ENCODE measurements at places on chromosomes 6 and 20.

DNA sequence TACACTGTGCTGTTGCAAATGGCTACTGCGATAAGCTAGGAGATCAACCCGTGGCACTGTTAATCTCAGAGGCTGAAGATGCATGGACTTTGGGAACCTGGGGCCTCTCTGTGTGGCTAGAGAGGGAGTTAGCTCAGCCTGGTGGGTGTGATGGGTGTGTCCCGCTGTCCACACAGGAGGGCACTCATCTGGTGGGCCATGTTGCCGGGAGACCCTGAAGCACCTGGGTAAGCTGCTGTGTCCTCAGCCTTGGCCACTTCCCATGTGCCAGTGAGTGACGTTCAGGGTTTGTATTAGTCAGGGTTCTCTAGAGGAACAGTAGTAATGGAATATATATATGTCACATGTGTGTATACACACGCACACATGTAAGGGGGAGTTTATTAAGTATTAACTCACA lies 132.7 kb downstream of the ERMARD start:
- no peak for DNase-seq
- H3K27ac ChIP-seq: no peak overlapping the region
- no peaks in the 10 kb centered on the region for H3K27me3 ChIP-seq

GRCh38 chr6:156865019-156865629 lies 87.9 kb downstream of the ARID1B start:
- H3K27me3 ChIP-seq: no peaks in the 10 kb centered on the region
- DNase-seq: no peak
- no peak overlapping the region for H3K27ac ChIP-seq
- peaks cover 10% of the 10 kb centered on the region for H3K4me1 ChIP-seq
- H3K4me3 ChIP-seq: no peak overlapping the region
- no peaks in the 10 kb centered on the region for H3K36me3 ChIP-seq

DNA sequence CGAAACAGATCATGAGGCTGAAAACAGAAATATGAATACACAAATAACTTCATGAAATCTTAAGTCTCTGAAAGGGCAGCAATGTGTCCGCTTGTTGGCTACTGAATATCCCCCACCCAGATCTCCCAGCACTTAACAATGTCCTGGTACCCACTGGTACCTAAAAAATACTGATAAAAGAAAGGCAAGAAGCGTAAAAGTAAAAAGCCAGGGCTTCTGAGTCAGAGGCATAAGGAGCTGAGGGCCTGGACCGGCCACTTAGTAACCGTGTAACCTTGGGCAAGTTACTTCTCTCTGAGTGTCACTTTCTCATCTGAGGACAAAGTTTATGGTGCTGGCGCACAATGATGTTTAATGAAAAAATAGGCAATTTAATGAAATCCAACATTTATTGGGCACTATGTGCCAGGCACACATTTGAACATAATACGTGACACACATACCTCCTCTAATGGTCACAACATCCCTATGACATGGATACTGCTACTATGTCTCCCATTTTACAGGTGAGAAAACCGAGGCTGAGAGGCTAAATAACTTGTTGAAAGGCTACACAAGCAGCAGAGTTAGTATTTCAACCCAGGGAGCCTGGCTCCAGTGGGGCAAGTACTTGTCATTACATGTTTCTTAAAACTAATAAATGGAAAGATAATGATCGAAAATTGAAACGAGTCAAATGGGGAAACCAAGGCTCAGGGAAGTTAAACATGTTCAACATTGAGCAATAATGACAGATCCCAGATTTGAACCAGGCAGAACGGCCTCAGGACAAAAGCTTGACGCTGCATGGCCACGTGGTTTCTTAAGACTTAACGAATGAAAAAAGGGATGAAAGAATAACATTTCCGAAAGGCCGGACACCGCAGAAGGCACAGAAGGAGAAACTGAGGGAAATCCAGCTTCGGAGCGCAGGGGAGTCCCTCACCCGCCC lies 828 bp downstream of the TP53RK start:
- H3K4me3 ChIP-seq: peak overlapping the region; percentile 95
- H3K27me3 ChIP-seq: no peaks in the 10 kb centered on the region
- H3K36me3 ChIP-seq: peaks cover 3% of the 10 kb centered on the region

- DNase-seq: no peak
- no peaks in the 10 kb centered on the region for H3K27me3 ChIP-seq
- peaks cover 3% of the 10 kb centered on the region for H3K36me3 ChIP-seq
- H3K4me1 ChIP-seq: no peaks in the 10 kb centered on the region
- H3K27ac ChIP-seq: no peak overlapping the region
Measured at GRCh38 chr6:89311853-89312531, 3.1 kb downstream of the GABRR2 start.

- no peaks in the 10 kb centered on the region for H3K4me1 ChIP-seq
- H3K36me3 ChIP-seq: no peaks in the 10 kb centered on the region
- H3K4me3 ChIP-seq: no peak overlapping the region
- no peak overlapping the region for H3K27ac ChIP-seq
Measured at GRCh38 chr6:109332748-109333147, 49.5 kb downstream of the CD164 start.

DNA sequence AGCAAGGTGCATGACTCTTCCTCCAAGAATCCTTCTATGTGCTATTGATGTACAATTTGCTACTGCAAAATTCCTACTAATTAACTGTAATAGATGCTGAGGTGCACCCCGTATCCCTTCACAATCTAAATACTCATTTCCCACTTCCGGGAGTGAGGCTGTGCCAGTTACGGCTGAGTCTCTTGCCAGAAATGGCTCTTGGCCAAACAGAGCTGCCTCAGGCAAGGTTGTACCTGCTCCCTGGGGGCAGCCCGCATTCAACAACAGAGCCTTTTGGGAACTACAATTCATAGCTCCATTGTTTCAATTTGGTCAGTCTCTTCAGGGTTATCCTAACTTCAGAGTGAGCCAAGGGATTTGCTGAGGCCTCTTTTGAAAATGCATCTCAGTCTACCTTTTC lies 789.8 kb upstream of the MAP3K7 start:
- H3K27ac ChIP-seq: no peak overlapping the region
- DNase-seq: no peak
- H3K4me3 ChIP-seq: no peak overlapping the region

- no peak for DNase-seq
- H3K4me3 ChIP-seq: no peak overlapping the region
- no peaks in the 10 kb centered on the region for H3K27me3 ChIP-seq
- no peaks in the 10 kb centered on the region for H3K4me1 ChIP-seq
Measured at GRCh38 chr6:5059036-5059896, 25.9 kb upstream of the PPP1R3G start.

DNA sequence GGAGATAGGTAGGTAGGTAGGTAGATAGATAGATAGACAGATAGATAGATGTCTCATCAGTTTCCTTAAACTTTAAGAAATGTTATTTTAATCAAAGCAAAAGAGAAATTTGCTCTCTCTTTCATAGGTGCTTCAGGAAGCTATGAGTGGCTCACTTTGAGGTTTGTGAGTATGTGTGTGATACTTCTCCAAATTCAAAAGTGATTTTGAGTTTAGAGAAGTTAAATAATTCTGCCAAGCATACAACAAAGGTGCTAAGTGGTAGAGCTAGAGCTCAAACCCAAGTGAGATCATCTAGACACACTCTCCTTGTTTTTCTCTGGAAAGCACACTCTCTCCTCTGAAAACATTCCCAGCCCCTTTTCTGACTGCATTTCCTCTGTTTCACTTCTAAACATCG lies 156.2 kb downstream of the EDN1 start:
- no peak overlapping the region for H3K4me3 ChIP-seq
- H3K27me3 ChIP-seq: no peaks in the 10 kb centered on the region
- H3K36me3 ChIP-seq: no peaks in the 10 kb centered on the region
- no peak for DNase-seq
- no peak overlapping the region for H3K27ac ChIP-seq

- no peaks in the 10 kb centered on the region for H3K4me1 ChIP-seq
- H3K27me3 ChIP-seq: peaks cover 6% of the 10 kb centered on the region
- H3K27ac ChIP-seq: no peak overlapping the region
- DNase-seq: no peak
- no peaks in the 10 kb centered on the region for H3K36me3 ChIP-seq
Measured at GRCh38 chr6:52162940-52163908, 23.0 kb upstream of the IL17A start.

DNA sequence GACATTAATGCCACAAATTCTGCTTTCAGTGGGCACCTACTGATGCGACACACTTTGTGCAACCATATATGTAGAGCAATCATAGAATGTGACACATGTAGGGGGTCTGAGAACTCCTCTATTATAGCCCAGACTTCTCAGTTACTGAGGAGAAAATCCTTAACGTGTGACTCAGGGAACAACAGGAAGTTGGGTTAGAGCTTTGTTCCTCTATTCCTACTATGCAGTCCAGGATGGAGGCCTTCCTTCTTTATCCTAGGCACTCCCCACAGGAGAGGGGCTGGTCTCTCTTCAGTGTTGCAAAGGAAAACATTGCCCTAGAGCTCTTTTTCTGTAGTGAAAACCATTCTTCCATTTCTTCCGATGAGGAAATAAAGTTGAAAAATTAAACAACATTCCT lies 39.6 kb upstream of the RCAN2 start:
- H3K4me3 ChIP-seq: no peak overlapping the region
- H3K36me3 ChIP-seq: no peaks in the 10 kb centered on the region
- no peaks in the 10 kb centered on the region for H3K4me1 ChIP-seq
- no peak for DNase-seq

- no peak overlapping the region for H3K4me3 ChIP-seq
- no peak overlapping the region for H3K27ac ChIP-seq
- no peaks in the 10 kb centered on the region for H3K4me1 ChIP-seq
- no peak for DNase-seq
- H3K27me3 ChIP-seq: no peaks in the 10 kb centered on the region
- peaks cover 3% of the 10 kb centered on the region for H3K36me3 ChIP-seq
Measured at GRCh38 chr20:63679799-63680305, 16.6 kb upstream of the TNFRSF6B start.

DNA sequence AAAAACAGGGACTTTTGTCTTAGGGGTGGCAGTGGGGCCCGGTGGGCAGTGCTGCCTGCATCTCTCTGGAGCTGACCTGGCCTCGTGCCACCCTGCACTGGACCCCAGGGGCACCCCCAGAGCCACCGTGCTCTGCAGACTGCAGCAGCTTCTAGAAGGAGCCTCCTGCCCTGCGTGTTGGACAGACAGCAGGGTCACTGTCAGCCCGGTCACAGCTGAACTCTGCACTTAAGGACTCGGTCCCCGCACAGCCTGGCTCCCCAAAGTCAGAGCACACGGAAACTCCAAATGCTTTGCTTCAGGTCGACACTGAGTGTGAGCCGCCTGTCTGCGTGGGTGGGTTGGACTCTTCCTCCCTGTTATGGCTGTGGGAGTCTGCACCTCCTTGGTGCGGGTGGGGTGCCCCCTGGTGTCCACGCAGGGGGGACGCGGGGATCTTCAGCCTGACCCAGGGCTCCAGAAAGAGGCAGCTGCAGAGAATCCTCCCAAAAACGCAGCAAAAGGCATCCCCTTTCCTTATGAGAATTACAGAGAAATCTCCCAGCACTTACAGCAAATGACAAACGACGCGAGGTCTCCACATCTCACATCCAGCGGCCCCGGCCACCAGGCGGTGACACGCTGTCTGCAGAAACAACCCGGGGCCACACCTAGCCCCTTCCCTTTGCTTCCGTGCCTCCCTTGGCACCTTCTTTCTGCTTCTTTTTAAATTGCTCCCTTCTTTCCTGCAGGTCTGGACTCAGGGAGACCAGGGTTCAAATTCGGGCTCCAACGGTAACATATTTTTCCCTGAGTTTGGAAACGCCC lies 36.3 kb upstream of the DACT2 start:
- H3K27me3 ChIP-seq: no peaks in the 10 kb centered on the region
- H3K36me3 ChIP-seq: no peaks in the 10 kb centered on the region
- H3K27ac ChIP-seq: no peak overlapping the region
- no peak overlapping the region for H3K4me3 ChIP-seq
- DNase-seq: no peak

DNA sequence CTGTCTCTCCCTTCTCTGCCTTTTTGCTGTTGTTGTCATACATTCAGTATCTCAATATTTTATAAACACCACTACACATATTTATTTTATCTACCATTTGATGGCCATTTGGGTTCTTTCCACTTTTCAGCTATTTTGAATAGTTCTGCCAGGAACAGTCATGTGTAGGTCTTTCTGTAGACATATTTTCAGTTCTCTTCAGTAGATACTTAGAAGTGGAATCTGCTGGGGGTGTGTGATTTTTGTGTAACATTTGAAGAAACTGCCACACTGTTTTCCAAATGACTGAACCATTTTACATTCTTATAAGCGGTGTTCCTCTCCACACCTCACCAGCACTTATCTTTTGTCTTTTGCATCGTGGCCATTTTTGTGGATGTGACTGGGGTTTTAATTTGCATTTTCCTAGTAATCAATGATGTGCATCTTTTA lies 197.7 kb downstream of the ARID1B start:
- no peak overlapping the region for H3K4me3 ChIP-seq
- H3K4me1 ChIP-seq: peaks cover 6% of the 10 kb centered on the region
- H3K27ac ChIP-seq: no peak overlapping the region
- no peaks in the 10 kb centered on the region for H3K27me3 ChIP-seq

DNA sequence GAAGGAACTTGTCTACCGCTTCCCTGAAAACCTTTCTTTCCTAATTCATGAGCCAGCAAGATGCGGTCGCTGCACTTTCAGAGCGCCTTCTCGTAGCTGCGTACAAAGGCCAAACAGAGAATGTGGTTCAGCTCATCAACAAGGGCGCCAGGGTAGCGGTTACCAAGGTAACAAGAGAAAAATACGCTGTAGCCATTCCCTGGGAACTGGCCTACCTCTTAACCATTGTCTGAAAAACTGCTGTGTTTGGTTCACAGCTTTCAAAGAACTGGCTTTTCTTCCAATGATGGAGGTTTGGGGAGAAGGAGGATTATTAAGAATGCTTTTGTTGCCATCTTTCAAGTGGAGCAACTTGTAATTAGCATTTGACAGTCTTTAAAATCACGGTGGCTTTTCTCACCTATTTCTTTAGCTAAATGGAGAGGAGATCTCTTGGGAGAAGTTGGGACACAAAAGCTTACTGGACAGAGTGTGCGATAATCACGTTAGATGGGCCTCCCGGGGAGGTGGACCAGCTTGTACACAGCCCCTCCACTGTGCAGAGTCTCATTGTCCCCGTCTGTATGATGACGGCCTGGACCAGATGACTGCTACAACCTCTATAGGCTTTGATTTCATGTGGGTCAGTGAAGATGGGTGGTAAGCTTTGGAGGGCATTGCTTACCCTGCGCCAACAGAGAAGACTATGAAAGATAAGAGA lies 71.5 kb downstream of the LYRM2 start:
- no peaks in the 10 kb centered on the region for H3K36me3 ChIP-seq
- no peak for DNase-seq
- H3K4me1 ChIP-seq: no peaks in the 10 kb centered on the region
- H3K4me3 ChIP-seq: no peak overlapping the region
- H3K27me3 ChIP-seq: no peaks in the 10 kb centered on the region
- H3K27ac ChIP-seq: no peak overlapping the region

DNA sequence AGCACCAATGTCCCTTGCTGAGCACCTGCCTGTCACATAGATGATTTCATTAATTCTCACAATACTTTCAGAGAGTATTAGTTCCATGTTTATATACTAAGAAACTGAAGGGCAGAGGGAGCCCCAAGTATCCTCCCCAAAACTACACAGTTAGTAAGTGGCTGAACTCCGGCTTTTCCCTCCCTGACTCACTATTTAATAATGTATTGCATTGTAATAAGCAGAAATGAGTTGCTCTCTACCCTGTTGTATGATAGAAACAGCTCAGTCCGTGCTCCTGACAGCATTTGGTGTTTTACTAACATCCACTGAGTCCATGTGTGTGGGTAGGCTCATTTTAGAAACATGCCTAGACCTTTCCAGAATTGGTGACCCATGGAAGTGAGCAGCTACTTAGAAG lies 76.8 kb downstream of the OLIG3 start:
- H3K4me3 ChIP-seq: no peak overlapping the region
- no peak for DNase-seq
- no peak overlapping the region for H3K27ac ChIP-seq
- H3K36me3 ChIP-seq: no peaks in the 10 kb centered on the region
- H3K27me3 ChIP-seq: peaks cover 3% of the 10 kb centered on the region
- H3K4me1 ChIP-seq: peaks cover 16% of the 10 kb centered on the region
